ENCODE measurements at places on chromosomes 2 and 18.

DNA sequence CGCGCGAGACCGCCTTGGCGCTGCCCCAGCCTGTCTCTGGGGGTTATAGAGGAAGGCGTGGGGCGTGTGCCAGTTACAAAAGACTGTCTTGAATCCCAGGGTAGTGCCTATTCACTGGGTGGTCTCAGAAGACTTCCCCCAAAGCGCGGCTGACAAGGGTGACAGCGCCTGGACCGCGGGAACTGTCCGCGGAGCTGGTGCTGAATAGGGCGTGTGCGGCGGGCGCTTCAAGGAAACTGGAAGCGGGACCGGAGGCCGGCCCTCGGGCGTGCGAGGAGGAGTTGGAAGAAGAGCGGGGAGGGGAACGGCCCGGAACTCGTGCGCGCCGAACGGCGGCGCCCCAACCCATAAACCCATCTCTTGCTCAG lies 2.3 kb downstream of the EGR4 start:
- peak; percentile 91 for DNase-seq

DNA sequence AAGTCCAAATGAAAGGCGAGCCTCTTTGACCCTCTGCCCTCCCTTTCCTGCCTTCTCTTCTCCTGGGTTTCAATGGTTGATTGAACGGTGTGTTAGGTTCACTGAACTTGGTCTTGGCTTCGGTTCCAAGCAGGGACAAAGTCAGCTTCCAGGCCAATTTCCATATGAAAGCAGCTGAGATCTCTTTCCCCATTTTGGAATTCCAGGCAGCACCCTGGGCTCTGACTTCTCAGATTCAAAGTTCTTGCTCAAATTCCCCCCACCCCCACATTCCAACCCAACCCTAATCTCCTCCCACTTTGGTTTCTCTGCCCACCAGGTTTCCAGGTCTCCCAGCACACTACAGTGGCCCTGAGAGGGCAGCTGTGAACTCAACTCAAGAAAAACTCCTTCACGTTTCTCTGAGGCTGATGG lies 231.0 kb downstream of the INSIG2 start:
- no peak for DNase-seq

- DNase-seq: no peak
These were observed 203.7 kb downstream of the HDAC4 start for GRCh38 chr2:239197146-239197545.

DNA sequence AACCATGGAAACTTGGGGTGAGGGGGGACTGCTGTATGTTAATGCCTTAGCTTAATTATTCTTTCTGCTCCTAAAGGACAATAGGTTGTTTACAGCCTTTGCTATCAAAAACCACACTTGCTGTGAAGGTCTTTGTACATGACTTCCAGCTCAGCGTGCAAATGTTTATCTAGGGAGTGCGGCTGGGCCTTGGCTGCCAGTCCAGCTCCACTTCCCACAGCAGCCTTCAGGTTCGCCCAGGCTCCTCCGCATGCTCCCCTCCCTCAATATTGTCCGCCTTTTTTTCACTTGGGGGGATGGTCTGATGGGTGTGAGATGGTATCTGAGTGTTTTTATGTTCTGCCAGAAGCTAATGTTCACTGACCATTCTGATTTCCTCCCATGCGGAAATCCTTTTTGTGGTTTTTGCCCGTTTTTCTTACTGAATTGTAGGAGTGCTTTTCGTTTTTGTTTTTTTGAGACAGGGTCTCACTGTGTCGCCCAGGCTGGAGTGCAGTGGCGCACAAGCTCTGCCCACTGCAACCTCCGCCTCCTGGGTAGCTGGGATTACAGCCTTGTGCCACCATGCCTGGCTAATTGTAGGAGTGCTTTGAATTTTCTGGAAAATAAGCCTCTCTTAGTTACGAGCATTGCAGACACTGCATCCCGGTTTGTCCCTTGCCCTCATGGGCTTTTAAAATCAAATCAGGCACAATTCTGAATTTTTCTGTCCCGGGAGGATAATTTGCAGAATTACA lies 28.8 kb downstream of the SH3BP4 start:
- DNase-seq: no peak

DNA sequence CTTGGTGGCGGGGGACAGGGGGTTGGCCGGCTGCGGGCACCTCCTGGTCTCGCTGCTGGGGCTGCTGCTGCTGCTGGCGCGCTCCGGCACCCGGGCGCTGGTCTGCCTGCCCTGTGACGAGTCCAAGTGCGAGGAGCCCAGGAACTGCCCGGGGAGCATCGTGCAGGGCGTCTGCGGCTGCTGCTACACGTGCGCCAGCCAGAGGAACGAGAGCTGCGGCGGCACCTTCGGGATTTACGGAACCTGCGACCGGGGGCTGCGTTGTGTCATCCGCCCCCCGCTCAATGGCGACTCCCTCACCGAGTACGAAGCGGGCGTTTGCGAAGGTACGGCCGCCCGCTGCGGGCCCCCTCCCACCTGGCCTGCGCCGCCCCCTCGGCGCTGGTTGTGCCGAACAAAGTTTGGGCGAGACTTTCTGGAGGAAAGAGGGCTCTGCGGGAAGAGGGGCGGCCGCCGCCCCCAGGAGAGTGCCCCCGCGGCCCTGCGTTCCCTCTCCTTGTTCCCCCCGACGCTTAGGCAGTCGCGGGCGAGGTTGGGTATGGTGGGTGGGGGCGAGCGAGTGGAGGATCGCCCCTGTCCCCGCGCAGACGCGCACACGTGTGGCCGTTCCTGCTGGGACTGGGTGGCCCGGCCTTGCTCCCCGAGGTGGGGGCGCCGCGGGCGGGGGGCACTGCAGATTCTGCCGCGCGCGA lies 866 bp downstream of the CRIM1 start:
- DNase-seq: no peak

DNA sequence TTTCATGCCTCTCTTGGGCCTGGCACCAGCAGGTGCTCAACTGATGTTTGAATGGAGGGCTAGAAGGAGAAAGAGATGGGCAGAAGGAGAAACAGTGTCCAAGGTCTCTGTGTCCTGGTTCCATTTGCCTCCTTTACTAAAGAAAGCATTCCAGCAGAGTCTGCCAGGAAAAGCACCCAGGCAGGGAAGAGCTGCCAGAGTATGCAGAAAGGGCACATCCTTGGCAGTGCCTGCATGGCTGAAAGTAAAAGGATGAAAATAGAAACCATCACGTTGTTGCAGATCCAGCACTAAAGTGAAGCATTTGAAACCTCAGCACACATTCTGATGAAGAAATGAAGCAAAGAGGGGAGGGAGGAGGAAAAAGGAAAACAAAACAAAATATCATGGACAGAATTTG lies 142.2 kb downstream of the ESCO1 start:
- no peak for DNase-seq

DNA sequence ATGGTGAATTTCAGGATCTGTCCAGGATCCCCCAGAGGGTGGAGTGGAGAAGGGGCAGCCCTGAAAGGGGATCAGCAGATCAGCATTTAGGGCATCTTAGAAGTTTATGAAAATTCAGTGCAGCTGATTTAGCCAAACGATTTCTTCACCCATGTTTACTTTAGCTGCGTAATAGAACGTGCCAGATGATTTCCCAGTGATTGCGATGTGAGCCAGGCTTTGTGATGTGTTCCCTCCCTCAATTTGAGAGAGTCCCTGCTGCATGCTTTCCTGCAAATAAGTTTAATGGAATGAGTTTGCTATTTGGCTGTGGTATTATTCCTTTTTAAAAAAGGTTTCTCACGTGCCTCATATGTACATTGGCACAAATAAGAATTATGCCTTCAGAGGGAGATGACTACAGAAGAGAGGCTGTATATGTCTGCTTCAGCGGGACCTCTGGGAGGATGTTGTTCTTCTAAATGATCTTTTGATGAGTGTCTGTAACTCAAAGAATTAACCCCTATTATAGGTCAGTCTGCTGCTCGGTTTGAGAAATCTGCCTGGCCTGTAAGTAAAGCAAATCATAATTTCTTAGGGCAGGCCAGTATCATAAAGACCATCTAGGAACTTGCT lies 111.9 kb downstream of the MRO start:
- no peak for DNase-seq

- no peak for DNase-seq
These were observed 244.7 kb downstream of the KCNS3 start for GRCh38 chr2:18123211-18123570.

- peak; percentile 90 for DNase-seq
These were observed 51.5 kb downstream of the HAUS1 start for GRCh38 chr18:46155641-46156051.

DNA sequence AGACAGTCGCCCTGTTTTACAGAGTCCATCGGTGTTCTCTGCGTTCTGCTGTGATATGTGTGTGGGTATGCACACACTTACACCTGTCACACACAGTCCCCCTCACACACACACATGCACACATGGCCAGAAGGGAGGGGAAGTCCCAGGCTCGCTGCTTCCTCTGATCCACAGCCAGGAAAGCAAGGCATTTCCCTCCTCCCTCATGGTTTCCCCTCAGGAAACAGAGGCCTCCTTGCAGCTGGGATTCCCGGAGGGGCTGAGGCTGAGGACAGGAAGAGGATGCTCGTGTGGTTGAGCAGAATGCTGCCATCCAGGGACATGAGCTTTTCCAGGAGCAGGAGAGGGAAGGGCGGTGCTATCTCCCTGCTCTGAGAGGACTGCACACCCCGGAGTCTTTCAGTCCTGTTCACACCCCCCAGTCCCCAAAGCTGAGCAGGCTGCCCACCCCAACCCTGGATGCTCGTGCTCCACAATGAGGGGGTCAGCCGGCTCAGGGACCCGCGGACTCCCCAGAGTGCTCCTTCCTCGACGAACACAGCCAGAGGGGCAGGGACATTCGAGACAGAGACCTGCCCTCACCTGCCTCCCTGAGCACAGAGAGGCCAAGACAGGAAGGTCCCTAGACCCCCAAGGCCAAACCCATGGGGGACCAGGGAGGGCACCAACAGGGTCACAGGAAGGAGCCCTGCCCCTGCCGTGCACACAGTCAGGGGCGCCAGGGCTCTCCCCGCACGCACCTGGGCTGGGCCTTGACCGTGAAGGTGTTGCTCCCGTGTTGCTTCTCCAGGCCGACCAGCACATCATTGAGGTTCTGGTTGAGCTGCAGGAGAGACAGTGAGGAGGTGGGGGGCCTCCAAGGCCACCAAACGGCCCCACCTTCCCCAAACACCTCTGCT lies 45.3 kb downstream of the BIN1 start:
- no peak for DNase-seq

GRCh38 chr2:71129114-71129901 lies 721 bp downstream of the MCEE start:
- DNase-seq: peak; percentile 50

All from activated CD4-positive, alpha-beta T cell treated with anti-CD3 and anti-CD28 coated beads, Interleukin-2, amount 10 ng/mL, durations not matched to agents 24 days and 14 days (primary cell).